ENCODE measurements at places on chromosomes 2 and 18.
A peak's percentile ranks its signal among the peaks of the same experiment; 100 is the strongest.

- DNase-seq = no peak
Measured at GRCh38 chr2:49146401-49146800, 7.9 kb downstream of the FSHR start.

GRCh38 chr2:59875836-59876235 is 677.6 kb downstream of the BCL11A start:
- DNase-seq = no peak

GRCh38 chr2:131488306-131489205 is 3.6 kb downstream of the MZT2A start:
- DNase-seq = no peak

DNA sequence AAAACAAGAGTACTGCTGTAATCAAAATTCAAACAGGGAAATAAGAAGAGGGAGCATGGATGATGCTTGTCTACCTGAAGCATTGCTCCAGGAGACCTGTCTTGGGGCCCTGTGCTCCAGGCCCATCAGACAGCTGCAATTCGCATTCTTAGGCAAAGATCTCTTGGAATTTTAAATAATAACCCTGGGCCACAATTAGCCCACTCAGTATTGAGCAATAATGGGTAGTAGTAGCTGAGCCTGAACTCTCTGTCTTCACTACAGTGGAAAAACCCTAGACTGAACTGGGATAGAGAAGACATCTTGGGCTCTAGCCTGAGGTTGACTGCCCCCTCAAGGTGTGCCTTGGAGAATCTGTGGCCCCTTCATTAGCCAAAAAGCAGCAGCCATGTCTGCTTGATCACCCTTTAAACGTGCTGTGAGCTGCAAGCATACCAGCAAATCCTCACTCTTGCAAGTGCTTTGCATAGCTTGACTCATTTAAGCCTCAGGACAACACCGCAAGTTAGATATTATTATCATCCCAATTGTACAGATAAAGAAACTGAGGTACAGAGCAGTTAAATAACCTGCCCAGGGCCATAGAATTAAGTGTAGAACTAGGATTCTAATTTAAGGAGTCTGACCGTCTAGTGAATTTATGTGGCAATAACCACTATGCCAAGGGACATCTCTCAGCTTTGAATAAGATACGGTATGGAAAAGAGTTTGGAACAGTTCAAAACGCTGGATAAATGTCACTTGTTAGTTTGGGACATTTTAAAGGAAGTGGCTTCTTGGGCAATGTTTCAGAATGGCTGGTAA is 69.0 kb downstream of the DDX1 start:
- no peak for DNase-seq

- no peak for DNase-seq
Measured at GRCh38 chr2:48265169-48266030, 264.6 kb upstream of the STON1 start.

DNA sequence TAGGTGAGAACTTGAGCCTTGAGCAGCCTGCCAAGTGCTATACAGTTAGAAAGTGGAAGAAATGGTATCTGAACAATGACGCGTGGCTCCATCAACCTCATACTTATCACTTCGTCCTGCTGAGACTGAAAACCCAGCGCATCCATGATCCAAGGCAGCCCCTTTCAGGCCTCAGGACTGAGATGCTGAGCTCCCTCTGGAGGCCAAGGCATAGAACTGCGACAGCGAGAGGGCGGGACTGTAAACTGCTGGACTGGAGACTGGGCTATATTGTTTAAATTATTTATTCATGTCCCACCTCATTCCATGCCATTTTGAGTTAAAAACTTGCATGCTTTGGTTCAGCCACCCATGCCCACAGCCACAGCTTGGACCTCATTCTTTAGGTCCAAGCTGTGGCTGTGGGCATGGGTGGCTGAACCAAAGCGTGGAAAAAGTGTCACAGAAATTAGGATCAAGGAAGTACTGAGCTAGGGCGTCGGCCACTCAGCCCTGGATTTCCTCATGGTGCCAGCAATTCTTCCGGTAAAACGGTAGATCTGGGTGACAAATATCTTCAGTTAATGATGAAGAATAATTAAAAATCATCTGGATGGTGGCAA is 195.5 kb downstream of the L3MBTL4 start:
- DNase-seq = peak; percentile 69

- no peak for DNase-seq
Measured at GRCh38 chr2:25903216-25903776, 25.0 kb upstream of the ASXL2 start.

DNA sequence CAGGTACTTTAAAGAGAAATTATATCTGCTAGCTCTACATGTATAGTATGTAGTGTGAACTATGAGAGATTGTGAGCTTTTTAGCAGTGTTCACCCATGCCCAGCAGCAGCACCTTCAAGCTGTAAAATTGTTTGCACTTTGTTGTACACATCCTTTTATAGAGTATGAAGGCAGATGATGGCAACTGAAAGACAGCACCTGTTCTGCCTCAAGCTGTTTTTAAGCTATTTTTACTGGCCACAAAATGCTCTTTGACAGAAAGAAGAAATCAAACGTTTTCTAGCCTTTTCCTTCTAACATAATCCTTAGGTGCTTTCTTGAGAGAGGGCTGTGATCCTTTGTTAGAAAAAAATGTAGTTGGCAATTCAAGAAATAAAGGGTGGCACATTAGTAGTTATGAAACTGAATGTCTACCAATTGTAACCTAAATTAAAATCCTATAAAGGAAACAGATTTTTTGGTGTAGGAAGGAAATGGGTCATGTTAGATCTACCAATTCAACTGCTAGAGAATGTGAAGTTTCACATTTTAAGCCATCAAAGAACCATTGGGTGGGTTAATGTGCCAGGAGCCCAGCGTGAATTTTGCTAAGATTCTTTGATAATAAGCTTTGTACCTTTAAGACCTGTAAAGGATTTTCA is 59.5 kb downstream of the R3HDM1 start:
- no peak for DNase-seq

- no peak for DNase-seq
Measured at GRCh38 chr2:156156580-156156979, 175.9 kb downstream of the NR4A2 start.

DNA sequence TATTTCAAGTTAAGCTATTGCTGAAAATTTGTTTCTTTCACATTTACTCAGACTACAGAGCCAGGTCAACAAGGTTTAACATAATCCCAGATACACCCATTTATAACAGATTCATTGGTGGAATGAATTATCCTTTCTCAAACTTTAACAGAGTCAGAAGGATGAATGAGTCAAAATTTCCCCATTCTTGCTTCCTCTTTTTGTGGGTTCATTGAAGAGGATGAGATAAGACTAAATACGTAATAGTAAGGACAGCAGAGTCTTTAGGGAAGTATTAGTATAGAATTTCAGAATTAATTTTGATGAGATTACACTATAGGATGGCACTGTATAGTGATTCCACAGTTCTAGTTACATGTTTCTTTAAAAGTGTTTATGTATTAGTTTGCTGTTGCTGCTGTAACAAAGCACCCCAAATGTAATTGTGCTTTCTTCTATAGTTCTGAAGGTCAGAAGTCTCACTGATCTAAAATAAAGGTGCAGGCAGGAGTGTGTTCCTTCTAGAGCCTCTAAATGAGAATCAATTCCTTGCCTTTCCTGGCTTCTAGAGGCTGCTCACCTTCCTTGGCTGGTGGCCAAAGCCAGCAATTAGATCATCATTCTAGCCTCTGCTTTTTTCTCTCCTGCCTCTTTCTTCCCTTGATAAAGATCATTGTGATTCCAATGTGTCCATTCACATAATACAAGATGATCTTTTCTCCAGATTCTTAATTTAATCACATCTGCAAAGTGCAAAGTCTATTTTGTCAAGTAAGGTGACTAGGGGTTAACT is 309.3 kb upstream of the PIK3C3 start:
- no peak for DNase-seq

DNA sequence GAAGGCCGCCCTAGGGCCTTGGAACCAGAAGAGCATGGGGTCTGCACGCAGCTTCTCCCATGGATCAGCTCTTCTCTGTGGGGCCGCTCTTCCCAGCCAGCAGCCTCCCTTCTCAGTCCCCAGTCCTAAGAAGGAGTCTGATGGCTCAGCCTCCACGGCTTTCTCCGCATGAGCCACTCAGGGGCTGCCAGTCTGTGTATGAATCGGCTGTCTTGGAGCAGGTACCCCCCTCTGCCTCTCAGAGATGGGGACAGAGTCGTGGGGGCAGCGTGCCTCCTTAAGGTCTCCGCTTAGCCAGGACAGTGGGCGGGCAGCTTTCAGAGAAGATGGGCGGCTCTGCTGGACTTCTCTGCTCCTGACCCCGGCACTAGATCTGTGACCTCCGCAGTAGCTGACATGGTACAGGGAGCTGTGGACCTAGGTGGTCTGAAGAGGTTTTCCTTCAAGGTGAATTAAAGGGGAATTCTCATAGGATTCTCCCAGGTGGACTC is 21.6 kb downstream of the INPP5D start:
- DNase-seq = no peak

- DNase-seq = no peak
Measured at GRCh38 chr2:183803596-183803995, 679.4 kb downstream of the NUP35 start.

DNA sequence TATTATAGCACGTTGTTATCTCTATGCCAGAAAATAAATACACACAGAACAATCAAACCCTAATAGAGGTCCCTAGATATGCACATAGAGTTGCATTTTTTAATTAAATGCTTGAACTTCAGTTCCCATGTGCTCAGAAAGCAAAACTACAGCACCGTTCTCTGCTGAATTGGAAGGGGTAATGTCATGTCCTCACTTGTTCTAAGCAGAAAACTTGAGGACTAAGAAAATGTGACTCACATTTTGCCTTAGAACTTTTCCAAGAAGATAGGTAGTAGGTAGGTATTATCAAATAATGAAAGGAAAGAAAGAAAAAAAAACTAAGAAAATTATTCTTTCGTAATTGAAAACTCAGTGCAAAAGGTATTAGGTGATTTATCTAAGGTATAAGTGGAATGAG is 607.3 kb downstream of the ERBB4 start:
- DNase-seq = no peak

GRCh38 chr2:142714600-142714999 is 162.9 kb upstream of the KYNU start:
- DNase-seq = no peak

- no peak for DNase-seq
Measured at GRCh38 chr18:21110713-21111345, 784 bp downstream of the ROCK1 start.

DNA sequence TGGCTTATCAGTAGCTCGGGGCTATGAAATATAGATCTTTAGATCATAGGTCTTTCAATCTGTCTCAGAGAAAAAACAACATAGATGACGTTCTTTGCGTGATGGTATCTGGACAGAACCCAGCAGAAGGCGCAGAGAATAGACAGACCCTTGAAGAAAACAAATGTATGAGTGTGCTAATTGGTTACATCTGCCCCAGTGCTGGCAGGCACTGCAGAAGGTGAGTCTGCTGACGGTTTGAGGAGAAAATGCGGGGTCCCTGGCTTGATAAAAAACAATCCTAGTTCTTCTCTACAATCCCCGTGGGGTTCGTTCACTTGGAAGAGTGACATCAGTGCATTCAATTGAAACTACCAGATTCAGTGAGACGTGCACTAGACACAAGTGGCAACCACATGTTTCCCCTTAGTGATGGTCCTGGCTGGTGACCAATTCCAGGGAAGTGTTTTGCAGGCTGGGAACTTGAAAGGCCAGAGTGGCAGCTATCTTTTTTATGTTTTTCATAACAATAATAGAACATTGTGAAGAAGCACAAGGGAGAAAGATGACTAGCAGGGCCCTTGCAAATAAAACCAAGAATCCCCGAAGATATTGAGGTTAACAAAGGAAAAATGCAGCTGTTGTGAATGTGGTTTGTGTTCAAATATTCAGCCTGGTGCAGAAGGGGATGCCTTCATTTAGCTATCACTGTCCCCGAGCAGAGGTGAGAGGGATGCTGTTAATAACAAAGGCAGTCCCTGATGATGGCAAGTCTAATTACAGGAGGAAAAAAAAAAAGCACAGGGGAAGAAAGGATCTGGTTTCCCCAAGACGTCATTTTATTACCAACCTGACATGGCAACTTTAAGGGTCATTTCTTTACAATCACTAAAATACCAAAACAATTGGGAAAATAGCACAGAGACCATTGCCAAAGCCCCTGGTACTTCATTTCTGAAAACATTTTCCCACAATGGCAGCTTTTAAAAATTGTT is 337.6 kb upstream of the FIGN start:
- DNase-seq = peak; percentile 56

DNA sequence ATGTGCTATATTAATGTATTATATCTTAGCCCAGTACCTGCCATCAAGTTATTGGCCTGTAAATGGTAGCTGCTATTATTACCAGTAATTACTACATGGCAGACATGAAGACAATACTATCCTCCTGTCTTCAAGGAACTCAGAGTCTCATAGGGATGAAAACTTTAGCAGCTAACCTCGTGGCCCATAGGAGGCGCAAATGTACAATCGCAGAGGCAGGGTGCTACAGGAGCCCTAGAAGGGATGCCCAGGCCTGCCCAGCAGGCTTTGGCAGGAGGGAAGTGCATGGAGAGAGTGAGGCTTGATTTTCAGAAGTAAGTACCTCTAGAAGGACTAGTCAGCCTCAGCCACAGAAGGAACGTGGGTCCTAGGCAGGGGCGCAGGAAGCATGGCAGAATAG is 44.7 kb upstream of the KIDINS220 start:
- no peak for DNase-seq

DNA sequence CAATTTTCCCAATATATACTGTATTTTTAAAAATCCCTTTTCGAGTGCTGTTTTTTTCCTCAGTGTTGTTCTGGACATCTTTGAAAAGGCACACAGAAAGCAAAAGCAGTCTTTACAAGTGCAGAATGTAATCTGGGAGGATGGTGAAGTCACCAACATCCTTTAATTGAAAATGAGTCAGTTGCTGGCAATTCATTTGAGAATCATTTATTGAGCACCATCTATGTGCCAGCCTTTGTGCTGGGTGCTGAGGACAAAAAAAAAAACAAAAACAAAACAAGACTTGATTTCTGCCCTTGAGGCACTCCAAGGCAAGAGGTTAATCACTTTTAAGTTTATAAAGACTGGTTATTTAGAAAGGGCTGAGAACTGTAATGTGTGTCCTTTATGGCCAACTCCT is 46.7 kb upstream of the ACVR1 start:
- no peak for DNase-seq

DNA sequence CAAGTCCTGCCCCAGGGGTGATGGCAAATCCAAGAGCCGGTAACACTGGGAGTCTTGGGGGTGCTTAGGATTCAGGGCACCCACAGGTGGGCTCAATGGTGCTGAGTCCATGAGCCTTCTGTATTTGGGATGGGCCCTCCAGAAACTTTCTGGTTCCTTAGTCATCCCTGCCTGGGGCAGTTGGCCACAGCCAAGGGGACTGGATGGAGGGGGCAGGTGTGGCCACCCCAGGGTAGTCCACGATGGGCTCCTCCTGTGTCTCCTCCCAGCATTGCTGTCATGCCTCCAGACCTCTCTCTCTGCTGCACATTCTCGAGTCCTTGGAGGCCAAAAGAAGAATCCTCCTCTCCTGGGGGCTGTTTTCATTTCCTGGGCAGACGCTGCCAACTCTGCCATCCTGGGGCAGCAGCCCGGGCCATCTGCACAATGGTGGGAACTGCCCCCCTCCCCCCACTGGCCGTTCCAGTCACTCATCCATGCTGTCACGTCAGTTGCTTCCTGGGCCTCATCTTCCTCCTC is 158.0 kb upstream of the TWIST2 start:
- DNase-seq = no peak

All from right forelimb (tissue), 1 donor.